ENCODE measurements at places on chromosomes 6 and 20.

DNA sequence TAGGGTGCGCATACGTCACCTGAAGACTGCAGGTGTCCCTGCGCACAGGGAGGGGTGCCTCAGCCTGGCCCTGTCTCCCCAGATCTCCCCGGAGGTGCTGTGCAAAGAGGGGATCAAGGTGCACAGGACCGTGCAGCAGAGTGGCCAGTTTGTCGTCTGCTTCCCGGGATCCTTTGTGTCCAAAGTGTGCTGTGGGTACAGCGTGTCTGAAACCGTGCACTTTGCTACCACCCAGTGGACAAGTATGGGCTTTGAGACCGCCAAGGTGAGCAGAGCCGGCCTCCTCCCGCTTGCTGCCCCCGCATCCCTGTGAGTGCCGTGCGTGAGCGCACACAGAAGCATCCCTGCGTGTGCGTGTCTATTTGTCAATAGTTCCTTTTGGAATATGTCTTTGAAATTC lies 150.7 kb downstream of the DTNBP1 start:
- no peaks in the 10 kb centered on the region for H3K27me3 ChIP-seq
- H3K27ac ChIP-seq, result no peak overlapping the region
- DNase-seq, result no peak
- H3K36me3 ChIP-seq, result peaks cover 56% of the 10 kb centered on the region

DNA sequence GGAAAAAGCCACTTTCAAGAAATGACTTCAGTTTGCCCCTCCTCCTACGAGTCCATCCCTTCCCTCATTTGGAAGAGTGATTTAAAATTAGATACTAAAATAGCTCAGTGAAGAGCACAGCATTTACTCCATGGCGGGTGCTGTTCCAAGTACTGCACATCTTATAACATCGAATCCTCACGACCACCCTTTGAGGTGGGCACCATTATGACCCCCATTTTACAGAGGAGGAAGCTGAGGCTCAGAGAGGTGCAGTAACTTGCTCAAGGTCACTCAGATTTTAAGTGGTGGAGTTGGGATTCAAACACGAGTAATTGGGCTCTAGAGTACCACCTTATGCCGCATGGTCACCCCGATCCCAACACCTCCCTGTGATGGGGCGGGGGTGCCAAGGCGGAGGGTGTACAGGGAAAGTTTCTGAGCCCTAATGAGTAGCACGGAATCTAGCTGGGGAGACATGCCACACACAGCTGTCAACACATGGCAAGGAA lies 25.5 kb downstream of the TTBK1 start:
- no peak for DNase-seq
- no peak overlapping the region for H3K27ac ChIP-seq
- H3K4me1 ChIP-seq, result peaks cover 4% of the 10 kb centered on the region
- H3K36me3 ChIP-seq, result no peaks in the 10 kb centered on the region
- H3K27me3 ChIP-seq, result no peaks in the 10 kb centered on the region

GRCh38 chr20:10672624-10673127 lies 1.1 kb downstream of the JAG1 start:
- peaks cover 24% of the 10 kb centered on the region for H3K4me1 ChIP-seq
- H3K36me3 ChIP-seq, result peaks cover 39% of the 10 kb centered on the region
- DNase-seq, result peak; percentile 69
- peak overlapping the region; percentile 98 for H3K4me3 ChIP-seq
- peak overlapping the region; percentile 91 for H3K27ac ChIP-seq

DNA sequence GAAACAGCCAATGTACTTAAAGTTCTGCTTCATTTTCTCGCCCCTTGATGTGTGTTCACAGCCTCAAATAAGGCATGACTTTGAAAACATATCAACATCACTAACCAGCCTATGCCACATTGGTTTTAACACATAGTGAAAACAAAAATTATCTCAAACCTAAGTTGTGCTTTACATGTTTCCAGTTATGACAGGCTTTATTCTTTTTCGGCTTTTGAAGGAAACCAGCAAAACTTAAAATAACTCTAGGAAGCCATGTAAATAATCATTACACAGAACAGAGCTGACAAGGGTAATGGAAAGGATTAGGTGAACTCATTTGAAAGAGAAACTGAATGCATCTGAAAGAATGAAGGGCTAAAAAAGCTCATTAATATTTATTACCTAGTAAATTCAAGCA lies 42.1 kb downstream of the BMP5 start:
- H3K4me3 ChIP-seq, result no peak overlapping the region
- no peaks in the 10 kb centered on the region for H3K27me3 ChIP-seq
- DNase-seq, result no peak
- H3K27ac ChIP-seq, result no peak overlapping the region
- H3K4me1 ChIP-seq, result no peaks in the 10 kb centered on the region
- no peaks in the 10 kb centered on the region for H3K36me3 ChIP-seq

GRCh38 chr20:36825385-36826104 lies 50.4 kb upstream of the TLDC2 start:
- H3K36me3 ChIP-seq, result peaks cover 47% of the 10 kb centered on the region
- peaks cover 5% of the 10 kb centered on the region for H3K4me1 ChIP-seq

DNA sequence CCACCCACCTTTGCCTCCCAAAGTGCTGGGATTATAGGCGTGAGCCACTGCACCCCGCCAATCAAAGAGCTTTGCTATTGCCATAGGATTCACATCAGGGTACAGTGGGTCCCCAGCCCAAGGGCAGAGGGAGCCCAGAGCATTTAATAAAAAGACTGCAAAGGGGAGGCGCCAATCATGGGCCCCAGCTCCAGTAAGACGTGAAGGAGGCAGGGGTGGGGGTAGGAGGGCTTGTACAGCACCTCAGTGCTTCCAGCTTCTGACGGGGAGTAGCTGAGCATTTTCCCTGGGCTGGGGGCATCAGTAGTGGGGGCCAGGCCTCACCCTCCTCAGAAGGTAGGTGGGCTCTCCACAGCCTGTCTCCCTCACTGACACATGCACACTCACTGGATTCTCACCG lies 1.5 kb downstream of the ADA start:
- H3K4me1 ChIP-seq, result peaks cover 6% of the 10 kb centered on the region
- no peaks in the 10 kb centered on the region for H3K27me3 ChIP-seq
- DNase-seq, result no peak
- no peaks in the 10 kb centered on the region for H3K36me3 ChIP-seq

DNA sequence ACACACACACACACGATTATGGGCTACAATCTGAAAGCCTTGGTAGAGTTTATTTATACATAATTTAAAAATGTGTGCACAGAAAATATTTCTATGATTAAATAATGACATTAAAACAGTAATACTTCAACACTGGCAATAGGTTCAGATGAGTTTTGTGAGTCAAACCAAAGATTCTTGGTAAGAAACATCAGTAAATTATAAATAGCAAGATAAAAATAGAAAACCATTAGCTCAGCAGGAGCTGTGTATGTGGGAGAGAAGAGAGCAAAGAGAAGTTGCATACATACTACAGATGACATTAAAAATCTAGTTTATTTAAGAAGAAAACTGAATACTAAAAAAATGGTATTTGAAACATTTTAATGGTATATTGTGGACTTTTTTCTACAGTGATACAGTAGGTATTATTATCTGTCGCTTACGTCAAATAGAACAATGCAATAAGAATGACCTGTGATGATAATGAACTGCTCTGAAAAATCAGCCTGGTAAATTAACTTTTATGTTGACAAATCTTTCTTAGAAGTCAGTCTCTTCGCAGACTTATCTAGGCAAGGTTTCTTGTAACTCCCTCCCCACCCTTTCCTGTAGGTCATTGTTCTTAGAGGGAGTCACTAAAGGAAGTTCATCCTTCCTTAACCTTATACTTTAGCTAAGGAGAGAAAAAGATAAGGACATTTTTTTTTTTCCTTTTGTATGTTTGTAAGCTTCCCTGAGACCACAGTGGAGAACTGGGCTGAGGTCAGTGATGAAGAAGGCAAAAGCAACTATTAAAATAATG lies 149.3 kb downstream of the GJA1 start:
- H3K27ac ChIP-seq, result no peak overlapping the region
- H3K36me3 ChIP-seq, result no peaks in the 10 kb centered on the region
- no peaks in the 10 kb centered on the region for H3K4me1 ChIP-seq

- no peak overlapping the region for H3K27ac ChIP-seq
- no peak overlapping the region for H3K4me3 ChIP-seq
- H3K27me3 ChIP-seq, result no peaks in the 10 kb centered on the region
- no peaks in the 10 kb centered on the region for H3K4me1 ChIP-seq
- H3K36me3 ChIP-seq, result no peaks in the 10 kb centered on the region
- no peak for DNase-seq
Observed at GRCh38 chr6:144873623-144874378, 588.7 kb downstream of the UTRN start.

DNA sequence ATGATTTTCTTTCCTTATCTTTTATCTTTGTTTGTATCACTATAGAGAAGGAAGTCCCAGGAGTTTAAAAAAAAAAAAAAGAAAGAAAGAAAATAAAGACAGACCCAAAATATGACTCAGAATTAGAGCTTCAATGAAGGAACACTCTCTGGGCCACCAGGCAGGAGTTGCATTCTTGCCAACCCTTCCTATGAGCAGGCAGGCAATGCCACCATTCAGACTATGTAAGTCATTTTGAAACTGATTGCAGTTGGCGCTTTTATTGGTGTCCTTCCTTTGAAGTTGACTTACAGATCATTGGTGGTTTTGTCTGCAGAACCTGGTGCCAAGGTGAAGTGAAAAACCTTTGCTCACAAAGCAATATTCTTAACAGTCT lies 50.3 kb downstream of the MYB start:
- no peaks in the 10 kb centered on the region for H3K36me3 ChIP-seq
- no peaks in the 10 kb centered on the region for H3K27me3 ChIP-seq
- no peak overlapping the region for H3K27ac ChIP-seq
- DNase-seq, result peak; percentile 2

DNA sequence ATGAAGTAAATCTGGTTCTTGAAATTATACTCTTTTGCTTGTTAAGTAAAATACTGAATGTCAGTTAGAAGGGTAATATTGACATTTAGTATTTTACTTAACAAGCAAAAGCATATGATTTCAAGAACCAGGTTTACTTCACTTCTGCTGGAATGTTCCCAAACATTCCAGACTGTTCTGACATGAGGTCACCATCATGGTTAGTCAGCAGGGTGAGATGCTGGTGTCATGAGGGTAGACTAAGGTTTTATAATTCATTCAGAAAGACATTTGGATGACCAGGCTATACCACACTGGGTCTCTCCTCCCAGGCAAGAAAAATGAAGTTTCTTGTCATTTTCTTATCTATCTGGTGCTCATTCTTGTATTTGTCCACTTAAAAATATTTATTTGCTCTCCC lies 414.4 kb upstream of the MMS22L start:
- H3K27ac ChIP-seq, result no peak overlapping the region
- H3K36me3 ChIP-seq, result no peaks in the 10 kb centered on the region
- no peaks in the 10 kb centered on the region for H3K4me1 ChIP-seq
- peaks cover 43% of the 10 kb centered on the region for H3K27me3 ChIP-seq

DNA sequence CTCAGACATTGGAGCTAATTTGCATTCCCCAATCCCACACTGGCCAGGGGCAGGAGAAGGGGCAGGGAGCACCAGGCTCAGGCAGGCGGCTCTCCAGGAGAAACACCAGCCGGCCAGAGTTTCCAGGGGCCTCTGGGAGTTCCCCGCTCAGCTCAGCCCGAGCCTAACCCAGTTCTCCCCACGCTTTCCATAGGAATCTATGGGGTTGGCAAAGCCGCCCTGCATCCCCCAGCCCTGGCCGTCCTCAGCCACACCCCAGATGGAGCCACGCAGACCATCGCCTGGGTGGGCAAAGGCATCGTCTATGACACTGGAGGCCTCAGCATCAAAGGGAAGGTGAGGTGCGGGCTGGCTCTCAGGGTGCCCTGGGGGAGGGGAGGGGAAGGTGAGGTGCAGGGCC lies 8.2 kb downstream of the NPEPL1 start:
- H3K27me3 ChIP-seq, result no peaks in the 10 kb centered on the region
- DNase-seq, result no peak
- no peak overlapping the region for H3K27ac ChIP-seq

DNA sequence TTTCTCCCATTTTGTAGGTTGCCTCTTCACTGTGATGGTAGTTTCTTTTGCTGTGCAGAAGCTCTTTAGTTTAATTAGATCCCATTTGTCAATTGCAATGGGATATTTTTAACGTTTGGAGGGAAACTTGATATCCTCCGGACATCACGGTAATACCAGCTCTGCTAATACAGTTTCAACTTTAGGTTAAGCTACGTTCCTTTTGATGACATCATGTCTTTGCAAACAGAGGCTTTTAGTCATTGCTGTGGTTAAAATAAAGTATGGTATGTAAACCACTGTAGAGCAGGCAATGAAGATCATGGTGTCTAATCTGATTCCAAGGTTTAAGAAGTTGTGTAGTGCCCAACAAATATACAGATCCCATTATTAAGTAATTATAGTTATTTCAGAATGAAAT lies 168.0 kb upstream of the CHD6 start:
- no peak for DNase-seq
- H3K4me1 ChIP-seq, result no peaks in the 10 kb centered on the region
- H3K36me3 ChIP-seq, result no peaks in the 10 kb centered on the region
- no peak overlapping the region for H3K27ac ChIP-seq
- H3K4me3 ChIP-seq, result no peak overlapping the region

DNA sequence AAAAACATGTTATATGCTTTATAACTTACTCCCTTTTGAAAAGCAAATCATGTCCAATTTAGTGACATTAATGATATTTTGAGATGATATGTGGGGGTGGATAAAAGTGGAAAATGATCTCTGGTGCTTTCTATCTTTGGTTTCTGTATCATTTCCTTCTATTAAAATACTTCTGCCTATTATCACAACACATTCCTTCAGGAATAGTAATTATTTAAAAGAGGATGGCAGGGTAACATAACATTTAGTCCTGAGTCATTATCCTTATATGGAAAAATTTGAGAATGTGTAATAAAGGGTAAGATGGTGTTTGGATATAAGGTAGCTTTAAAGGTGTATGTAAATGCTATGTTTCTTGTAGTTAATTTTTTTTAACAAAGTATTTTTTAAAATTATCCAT lies 657.7 kb downstream of the PHF3 start:
- H3K4me1 ChIP-seq, result peaks cover 6% of the 10 kb centered on the region
- no peak for DNase-seq
- no peak overlapping the region for H3K27ac ChIP-seq
- no peaks in the 10 kb centered on the region for H3K27me3 ChIP-seq
- peaks cover 7% of the 10 kb centered on the region for H3K36me3 ChIP-seq

DNA sequence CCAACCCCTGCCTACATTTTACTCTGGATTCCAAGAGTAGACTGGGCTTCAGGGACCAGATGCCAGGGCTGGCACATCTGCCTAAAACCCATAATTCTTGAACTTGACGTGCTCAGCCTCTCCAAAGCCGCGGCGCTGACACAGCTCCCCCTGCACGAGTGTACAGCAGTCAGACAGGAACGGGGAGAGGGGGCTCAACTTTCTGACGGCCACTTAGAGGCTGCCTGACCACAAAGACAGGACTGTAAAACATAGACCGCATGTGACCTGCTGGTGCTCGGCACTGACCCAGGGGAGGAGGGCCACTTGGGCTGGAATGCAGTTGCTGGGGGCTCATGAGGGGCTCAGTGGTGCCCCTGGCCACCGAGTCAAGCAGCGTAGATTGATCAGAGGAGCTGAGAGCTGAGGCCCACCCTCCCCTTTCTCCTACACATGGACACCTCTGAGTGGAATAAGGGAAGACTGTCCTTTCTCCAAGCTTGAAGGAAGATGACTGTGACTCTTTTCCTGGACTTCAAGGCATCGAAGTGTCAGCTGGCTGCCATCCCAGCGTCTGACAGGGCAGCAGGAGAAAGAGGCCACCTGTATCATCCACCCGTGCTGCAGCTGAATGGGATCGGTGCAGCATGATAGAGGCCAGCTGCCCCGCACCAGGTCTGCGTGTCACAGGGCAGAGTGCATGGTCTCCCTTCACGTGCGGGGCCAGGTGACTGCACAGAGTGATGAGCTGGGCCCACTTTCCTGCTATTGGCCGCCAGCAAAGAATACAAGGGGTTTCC lies 171.3 kb upstream of the AGPAT4 start:
- no peaks in the 10 kb centered on the region for H3K4me1 ChIP-seq
- H3K27me3 ChIP-seq, result no peaks in the 10 kb centered on the region
- no peaks in the 10 kb centered on the region for H3K36me3 ChIP-seq
- DNase-seq, result no peak
- no peak overlapping the region for H3K4me3 ChIP-seq

All from MCF 10A (cell line).